ENCODE measurements at places on chromosomes 1 and 21. TPM values are rescaled to one million over a fixed set of nuclear protein-coding genes. Genes with fewer than 3 reads are reported as not detected.

DNA sequence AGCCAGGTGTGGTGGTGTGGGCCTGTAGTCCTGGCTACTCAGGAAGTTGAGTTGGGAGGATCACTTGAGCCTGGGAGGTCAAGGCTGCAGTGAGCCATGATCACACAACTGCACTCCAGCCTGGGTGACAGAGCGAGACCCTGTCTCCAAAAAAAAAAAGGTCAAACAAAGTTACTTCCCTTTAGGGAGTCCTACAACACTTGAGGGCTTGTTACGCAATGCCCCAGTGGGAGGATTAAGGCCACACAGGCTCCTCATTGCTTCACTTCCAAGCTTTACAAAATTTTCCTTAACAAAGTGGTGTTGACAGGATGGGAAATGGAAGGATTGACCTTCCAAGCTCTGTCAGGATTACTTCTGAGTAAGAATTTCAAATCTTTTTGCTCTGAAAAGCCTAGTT, 6.2 kb upstream of the EXTL1 start:
- DNase-seq, result no peak

GRCh38 chr1:210294999-210295745, 33.5 kb upstream of the HHAT start:
- peak; percentile 72 for DNase-seq

DNA sequence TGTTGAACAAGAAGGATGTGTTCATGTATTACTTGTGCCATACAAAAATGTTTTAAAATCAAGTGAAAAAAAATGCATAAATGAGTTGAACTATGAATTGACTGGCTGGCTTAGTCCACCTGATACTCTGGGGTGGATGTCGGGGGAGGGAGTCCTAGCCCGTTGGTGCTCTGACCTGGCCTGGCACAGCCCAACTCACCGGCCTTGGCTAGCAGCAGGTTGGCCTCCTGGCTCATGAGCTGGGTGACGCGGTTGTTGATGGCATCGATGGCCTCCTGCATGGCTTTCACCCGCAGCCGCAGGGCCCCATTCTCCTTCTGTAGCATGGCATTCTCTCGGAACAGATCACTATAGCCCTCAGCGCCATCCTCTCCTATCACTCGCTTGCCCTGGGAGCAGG, 21.6 kb downstream of the KIF21B start:
- no peak for DNase-seq

- peak; percentile 38 for DNase-seq
Measured at GRCh38 chr1:226406401-226406881, 1.5 kb downstream of the PARP1 start.

- no peak for DNase-seq
Measured at GRCh38 chr1:202046227-202046626, 35.8 kb downstream of the ELF3 start.

DNA sequence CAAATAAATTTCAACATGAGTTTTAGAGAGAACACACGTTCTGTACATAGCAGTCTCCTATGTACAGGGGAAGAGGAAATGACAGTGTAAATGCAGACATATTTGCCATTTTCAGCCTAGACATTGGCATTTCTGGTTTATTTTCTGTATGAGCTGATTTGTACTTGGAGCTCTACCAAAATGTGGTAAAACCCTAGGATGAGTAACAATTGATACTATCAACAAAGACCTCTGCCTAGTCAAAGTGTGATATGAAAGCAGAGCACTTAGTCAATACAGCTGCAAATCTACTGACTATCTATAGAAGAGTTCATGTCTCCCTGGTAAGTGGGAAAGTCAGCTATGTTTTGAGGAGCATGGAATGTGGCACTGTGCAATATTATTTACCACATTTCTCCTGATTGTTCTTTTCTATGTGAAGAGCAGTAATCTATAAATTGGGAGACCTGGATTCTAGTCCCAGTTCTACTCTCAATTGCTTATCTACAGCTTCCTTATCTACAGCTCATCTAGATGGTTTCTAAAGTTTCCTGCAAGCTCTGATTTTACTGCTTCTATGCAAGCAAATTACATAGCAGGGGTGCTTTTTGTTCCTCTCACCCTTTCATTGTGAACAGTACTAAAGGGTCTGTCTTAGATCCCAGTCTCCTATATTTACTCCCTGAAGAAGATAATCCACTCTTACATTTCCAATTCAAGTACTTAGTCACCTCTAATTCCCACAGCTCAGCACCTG, 334.2 kb downstream of the NTNG1 start:
- no peak for DNase-seq

The AIRE gene
- total RNA-seq, result not detected

The ATAD3B gene
- total RNA-seq, result 47.5 TPM

Measured in Daoy (cell line).